ENCODE measurements at places on chromosomes 7 and 10.
A peak's percentile ranks its signal among the peaks of the same experiment; 100 is the strongest.

GRCh38 chr10:47049906-47050305 lies 138.7 kb downstream of the PTPN20 start:
- no peak for DNase-seq

DNA sequence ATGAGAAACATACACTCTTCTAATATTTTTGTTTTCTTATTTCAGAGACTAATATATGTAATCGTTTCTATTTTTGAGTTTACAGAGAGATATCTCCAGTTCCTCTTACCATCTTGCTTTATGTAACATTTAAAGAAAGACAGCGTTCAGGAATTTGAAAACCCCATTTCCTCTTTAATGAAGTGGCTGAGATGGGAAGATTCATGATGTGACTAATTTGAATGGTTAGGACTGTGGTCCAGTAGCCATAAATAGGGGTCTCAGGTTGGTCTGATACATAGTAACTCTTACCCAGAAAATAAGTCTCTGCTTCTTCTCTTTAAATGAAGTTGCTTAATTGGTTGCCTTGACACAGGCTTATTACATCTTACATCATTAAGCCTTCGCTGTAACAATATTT lies 6.9 kb downstream of the KMT2E start:
- no peak for DNase-seq

GRCh38 chr10:130109796-130110245 lies 809 bp downstream of the C10orf143 start:
- peak; percentile 42 for DNase-seq

DNA sequence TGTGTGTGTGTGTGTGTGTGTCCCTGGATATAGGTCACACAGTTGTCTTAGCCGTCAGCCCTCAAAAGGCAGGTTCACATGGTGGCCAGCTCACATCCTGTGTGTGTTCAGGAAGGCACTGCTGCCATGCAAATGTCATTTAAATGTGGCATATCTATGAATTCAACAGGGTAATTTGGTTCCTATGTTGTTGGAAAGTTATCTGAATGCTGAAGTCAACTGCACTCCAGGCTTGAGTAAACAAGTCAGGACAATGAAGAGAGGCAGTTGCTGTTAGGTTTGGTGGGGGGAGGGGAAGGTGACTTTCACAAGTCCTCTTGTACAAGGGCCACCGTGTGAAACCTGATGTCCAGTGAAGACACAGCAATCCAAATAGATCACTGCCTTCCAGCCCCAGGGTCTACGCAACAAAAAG lies 61.1 kb downstream of the PTPRE start:
- DNase-seq: no peak

DNA sequence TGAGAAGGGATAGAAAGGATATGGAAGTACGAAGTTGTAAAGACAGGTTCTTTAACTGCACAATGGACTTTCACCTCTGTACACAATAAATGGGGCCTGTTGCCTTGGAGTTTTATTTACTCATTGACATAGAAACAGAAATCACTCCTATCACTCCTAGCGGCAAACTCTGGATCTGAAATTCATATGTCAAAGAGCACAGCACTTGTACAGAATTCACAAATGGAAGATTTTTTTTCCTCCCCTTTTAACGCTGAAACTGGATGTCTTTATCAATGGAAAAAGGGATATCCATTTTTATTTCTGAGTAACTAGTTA lies 18.2 kb downstream of the NT5C3A start:
- no peak for DNase-seq

GRCh38 chr10:130495116-130495862 lies 359.1 kb downstream of the GLRX3 start:
- no peak for DNase-seq

- DNase-seq: no peak
Observed at GRCh38 chr10:65943451-65943850, 982.4 kb upstream of the LRRTM3 start.

- DNase-seq: no peak
Observed at GRCh38 chr10:27072436-27073114, 27.7 kb downstream of the ANKRD26 start.

- DNase-seq: no peak
Observed at GRCh38 chr10:5305374-5305773, 59.4 kb upstream of the UCN3 start.

DNA sequence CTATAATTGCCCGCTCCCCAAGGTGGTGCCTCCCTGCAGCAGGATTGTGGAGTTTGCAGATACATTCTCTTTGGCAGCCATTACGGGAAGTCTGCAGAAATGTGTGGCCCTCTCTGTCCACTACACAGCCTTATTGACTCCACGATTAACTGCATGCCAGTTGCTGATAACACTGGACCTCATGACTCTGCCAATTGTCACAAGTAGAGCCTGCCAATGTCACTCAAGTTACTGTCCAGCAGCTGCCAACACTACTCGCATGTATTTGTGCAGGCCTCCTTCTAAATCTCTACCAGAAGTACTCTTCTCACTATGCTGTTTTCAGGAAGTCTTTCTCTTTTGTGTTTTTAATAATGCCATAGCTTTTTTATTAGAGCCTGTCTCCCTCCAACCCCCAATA lies 128.8 kb downstream of the PPP1R3A start:
- DNase-seq: no peak

GRCh38 chr7:5694912-5695726 lies 86.3 kb downstream of the RNF216 start:
- DNase-seq: peak; percentile 58

DNA sequence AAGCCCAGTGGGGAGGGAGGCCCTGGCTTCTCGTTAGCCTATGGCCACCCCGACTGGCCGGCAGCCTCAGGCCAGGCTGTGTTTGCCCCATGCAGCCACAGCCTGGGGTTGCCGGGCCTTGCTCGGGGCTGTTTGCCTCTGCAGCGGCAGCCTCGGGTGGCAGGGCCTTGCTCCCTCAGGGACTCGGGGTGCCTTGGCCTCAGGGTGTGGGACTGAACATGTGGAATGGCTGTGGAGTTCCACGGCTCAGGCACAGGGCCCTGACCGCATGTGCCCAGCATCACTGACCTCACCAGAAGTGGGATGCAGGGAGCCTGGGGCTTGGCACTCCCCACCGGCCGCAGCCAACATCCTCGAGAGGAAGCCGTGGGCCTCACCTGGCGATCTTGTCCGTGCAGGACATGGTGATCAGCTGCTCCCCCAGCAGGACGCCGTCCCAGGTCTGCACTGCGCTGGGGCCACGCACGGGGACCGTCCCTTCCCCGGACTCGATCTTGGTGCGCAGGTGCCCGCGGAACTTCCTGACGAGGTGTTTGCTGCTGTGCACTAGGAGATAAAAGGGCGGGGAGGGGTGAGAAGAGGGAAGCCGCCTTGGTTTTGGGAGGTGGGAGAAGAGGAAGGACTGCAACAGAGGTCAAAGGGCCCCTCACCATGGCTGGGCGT lies 160.5 kb downstream of the WDR37 start:
- DNase-seq: no peak

DNA sequence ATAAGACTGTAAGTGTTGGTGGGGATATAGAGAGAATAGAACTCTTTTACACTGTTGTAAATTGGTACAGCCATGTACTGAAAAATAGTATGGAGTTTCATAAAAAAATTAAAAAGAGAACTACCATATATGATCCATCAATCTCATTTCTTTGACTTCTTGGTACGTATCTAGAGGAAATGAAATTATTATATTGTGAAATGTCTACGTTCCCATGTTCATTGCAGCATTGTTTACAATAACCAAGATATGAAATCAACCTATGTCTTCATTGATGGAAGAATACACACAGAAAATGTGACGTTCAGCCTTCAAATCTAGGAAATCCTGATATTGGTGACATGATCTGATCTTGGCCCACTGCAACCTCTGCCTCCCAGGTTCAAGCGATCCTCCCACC lies 32.0 kb downstream of the SHOC2 start:
- no peak for DNase-seq

DNA sequence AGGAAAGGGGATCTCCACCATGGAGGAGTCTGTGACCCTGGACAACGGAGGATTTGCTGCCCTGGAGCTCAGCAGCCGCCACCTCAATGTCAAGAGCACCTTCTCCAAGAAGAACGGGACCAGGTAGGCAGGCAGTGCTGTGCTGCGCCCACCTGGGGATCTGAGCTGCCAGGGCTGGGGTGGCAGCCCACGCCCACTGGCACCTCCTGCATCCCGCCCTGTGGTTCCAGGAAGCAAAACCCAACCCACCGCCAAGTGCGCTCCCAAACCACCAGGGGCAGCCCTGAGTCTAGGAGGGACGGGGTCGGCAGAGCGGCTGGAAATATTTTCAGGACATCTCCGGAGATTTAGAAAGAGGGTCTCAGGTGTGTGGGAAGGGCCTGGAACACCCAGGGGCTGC lies 440.3 kb upstream of the FOXK1 start:
- DNase-seq: no peak

DNA sequence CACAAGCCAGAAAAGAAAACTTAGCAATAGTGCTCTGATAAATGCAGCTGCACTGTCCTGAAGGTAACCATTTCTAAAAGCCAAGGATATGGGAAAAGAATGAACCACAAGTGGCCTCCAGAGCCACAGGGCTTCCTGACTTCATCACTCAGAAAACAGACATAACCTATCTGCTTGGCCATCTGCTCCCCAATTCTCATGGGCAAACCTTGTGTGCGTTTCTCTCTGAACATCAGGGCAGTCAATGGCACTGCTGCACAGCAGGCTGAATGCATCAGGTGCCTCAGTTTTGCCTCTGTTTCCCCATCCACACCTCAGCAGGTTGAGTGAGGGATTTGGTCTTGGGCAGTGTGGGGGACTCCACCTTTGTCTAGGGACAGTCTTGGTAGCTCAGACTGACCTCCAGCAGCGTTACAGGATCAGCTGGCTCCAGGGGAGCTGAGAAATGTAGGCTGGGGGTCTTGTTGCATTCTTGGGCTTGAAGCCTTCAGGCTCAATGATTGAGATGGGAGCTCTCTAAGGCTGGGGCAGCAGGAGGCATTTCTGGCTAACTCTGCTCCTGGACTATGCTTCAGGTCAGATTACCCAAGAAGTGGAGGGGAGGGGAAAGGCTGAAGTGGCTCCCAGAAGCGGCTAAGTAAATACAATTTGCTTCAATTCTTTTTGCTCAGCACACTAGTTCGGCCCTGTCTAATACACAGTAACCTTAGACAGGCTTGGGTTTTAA lies 23.6 kb upstream of the PDLIM1 start:
- DNase-seq: no peak

DNA sequence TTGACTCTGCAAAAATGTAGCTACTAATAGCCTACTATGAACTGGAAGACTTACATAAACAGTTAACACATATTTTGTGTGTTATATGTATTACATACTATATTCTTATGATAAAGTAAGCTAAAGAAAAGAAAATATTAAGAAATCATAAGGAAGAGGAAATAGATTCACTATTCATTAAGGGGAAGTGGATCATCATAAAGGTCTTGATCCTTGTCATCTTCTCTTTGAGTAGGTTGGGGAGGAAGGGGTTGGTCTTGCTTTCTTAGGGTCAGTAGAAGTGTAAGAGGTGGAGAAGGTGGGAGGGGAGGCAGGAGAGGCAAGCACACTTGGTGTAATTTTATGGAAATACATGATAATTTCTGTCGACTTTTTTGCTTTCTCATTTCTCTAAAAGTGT lies 81.3 kb downstream of the NAMPT start:
- no peak for DNase-seq

DNA sequence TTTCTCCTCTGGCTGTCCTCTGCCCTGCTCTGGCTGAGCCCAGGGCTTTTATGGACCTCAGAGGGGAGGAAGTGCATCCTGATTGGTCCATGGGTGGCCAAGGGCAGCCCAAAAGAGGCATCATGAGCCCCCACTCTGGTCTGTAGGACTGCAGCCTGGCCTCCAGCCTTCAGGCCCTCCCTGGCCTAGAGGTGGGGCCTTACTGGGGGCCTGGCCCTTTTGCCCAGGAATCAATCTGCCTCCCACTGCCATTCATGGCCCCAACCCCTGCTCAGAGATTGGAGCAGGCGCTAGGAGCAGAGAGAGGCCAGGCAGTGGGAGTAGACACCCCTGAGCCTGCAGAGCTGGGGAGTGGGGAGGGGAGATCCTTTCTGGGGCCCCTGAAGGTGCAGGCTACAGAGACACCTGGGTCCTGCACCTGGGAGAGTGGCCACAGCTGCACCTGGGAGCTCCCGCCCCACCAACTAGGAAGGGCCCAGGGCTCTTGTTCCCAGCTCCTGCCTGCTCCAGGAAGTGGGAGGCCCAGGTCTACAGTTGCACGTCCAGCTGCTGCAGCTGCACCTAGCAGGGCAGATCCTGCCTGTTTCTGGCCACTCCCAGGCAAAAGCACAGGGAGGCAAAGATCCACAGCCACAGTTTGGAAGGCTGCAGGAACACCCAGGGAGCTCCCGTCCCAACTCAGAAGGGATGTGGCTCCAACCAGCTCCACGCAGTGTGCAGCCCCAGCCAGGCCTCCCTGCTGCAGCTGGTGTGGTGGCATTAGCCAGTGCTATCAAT lies 6.4 kb upstream of the DYNC2I1 start:
- no peak for DNase-seq

DNA sequence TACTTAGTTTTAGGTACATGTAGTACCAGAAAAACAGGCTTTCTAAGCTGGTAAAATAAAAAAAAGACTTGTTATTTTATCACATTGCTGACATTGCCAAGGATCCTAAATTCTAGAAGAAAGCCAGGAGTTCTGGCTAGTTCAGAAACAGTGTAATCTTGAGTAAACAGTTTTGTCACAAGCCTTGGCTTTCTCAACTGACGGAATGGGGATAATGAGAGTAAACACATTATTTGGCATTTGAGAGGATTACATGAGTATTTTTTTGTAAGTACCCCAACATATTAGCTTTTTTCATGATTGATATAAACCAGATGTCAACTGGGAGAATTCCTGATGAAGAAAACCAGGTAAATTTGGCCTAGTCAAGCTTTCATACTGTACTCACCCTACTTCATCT lies 269.8 kb downstream of the SORCS1 start:
- DNase-seq: no peak

DNA sequence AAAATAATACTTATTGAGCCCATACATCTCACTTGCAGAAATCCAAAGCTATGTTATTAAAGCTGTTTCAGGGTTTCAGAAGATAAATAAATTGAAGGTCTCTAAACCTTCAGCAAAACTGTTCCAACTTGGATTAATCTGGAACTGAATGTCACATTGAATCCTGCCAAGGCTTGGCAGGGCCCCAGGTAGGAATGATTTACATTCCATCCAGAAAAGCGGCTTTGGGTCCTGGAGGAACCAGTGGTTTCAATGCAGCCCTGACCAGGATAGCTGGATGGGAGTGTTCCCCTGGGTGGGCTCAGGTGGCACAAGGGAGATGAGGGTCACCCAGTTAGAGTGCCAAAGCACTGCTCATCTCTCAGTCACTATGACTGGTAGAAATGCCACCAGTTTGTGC lies 37.0 kb upstream of the TMEM72 start:
- no peak for DNase-seq

GRCh38 chr7:129896568-129897382 lies 56.0 kb downstream of the UBE2H start:
- DNase-seq: no peak

DNA sequence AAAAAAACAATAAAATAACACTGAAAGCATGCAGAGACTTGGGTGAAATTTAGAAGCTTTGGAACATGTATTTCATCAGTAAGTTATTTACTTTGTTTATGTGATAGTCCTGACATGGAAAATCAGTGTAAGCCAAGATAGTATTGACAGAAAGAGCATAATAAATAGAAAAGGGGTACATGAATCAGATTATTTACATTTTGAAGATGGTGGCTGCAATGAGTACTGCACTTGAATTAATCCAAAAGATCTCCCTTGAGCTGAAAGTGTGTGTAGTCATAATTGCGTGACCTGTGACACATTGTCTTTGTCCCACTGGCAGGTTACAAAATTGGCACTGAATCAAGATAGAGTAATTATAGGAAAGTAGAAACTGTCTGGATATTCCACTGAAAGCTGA lies 562.9 kb downstream of the GFRA1 start:
- no peak for DNase-seq

Measured in stimulated activated CD4-positive, alpha-beta T cell treated with anti-CD3 and anti-CD28 coated beads, TNF-alpha, amount 100 ng/mL, for 24 hours (primary cell).